Fibroblast of lung (primary cell): ENCODE measurements at places on chromosomes 6 and 20. TPM values are rescaled to one million over a fixed set of nuclear protein-coding genes. Genes with fewer than 3 reads are reported as not detected.

RBM24 gene
- total RNA-seq = 1.0 and 2.5 TPM in 2 replicates

DNA sequence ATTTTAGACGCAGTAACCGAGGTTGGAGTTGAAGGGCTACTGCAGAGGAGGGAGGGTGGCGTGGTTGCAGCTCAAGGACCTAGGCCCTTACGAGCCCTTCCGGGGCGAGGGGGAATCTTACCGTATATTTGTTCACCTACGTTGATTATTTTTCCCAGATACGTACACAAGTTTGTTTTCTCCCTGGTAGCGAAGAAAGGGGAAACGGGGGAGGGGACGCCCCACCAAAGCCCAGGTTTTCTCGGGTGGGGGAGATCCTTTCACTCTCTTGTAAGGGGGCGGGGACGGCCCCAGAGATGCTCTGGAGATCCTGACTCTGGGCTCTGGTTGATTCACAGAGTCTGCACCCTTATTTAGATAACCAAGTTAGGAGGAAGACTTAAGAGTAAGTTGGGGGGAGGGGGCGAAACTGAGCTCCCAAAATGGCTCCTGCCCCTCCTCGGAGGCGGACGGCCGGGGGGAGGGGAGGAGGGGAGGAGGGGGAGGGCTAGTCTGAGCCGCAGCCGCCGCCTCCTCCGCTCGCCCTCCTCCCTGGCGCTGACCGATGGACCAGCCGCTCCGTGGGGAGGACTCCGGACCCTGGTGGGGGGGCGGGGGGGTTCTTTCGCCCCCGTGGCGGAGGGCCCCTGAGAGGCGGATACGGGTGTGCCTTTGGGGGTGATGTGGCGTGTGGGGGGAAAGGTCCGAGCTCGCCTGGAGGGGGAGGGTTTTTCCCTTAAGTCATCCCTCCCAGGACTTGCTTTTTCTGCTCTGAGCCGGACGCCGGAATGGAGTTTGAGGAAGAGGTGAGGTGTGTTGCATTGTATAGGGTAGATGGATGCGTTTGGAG, 2.2 kb downstream of the BRD2 start:
- peak overlapping the region; percentile 85 for H3K4me3 ChIP-seq
- H3K36me3 ChIP-seq = peaks cover 17% of the 10 kb centered on the region
- peak; percentile 93 for DNase-seq
- peak overlapping the region; percentile 100 for H3K27ac ChIP-seq

DNA sequence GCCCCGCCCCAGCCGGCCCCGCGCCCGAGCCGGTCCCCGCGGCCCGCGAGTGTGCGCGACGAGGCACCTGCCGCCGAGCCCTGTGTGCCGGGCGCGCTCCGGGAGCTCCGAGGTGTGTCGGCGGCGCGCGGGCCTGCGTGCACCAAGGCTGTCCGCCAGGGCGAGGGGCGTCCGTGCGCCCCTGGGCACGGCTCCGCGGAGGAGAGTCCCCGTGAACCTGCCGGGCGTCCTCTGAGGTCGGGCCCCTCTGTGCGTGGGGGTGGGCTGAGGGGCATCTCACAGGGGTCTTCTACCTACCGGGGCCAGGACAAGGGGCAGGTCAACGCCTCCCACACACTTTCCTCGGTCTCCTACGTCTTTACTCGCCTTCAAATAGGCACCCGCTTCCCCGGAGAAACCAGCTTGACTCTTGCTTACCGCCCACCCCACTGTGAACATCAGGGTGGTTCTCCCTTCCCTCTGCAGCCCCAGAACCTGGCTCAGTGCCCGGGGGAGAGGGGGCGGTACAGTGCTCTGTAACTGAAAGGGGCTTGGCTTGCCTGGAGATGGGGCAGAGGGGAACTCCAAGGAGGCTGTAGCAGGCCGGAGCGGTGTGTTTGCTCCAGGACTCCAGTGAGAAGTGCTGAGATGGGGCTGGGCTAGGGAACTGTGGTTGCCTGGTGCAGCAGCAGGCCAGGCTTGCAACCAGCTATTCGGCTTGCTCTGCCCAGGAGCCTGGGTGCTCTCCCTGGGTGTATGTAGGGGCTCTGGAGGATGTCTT, at the start of gene SAMD10:
TSS of gene SAMD10 (minus strand) at position 86 of the 760 bp plus-strand sequence. CDS start 175 bp downstream, outside the sequence.
- peaks cover 14% of the 10 kb centered on the region for H3K4me1 ChIP-seq
- DNase-seq = peak; percentile 47
- H3K27ac ChIP-seq = peak within 1 kb of the TSS; percentile 83
- H3K36me3 ChIP-seq = peaks cover 3% of the 10 kb centered on the region
- H3K27me3 ChIP-seq = no peaks in the 10 kb centered on the region

IPCEF1 gene
- total RNA-seq = 0.26 and 0.33 TPM in 2 replicates

GRCh38 chr6:165662749-165663376, at the start of gene PDE10A:
Gene PDE10A, minus strand, starts transcription at chr6:165663241. Its CDS starts 430 bp downstream, at chr6:165662811.
- no peak within 1 kb of the TSS for H3K27ac ChIP-seq
- peak within 1 kb of the TSS; percentile 20 for H3K4me3 ChIP-seq
- no peaks in the 10 kb centered on the region for H3K36me3 ChIP-seq
- H3K4me1 ChIP-seq = no peaks in the 10 kb centered on the region
- peaks cover 11% of the 10 kb centered on the region for H3K27me3 ChIP-seq

GRCh38 chr20:59441306-59441705, 140.9 kb downstream of the EDN3 start:
- DNase-seq = no peak
- H3K4me3 ChIP-seq = no peak overlapping the region
- no peak overlapping the region for H3K27ac ChIP-seq
- H3K36me3 ChIP-seq = no peaks in the 10 kb centered on the region
- H3K4me1 ChIP-seq = no peaks in the 10 kb centered on the region

GRCh38 chr6:16511723-16512489, 249.4 kb downstream of the ATXN1 start:
- no peaks in the 10 kb centered on the region for H3K27me3 ChIP-seq
- no peak for DNase-seq
- no peaks in the 10 kb centered on the region for H3K36me3 ChIP-seq
- H3K4me3 ChIP-seq = no peak overlapping the region
- H3K27ac ChIP-seq = no peak overlapping the region
- peaks cover 3% of the 10 kb centered on the region for H3K4me1 ChIP-seq

DNA sequence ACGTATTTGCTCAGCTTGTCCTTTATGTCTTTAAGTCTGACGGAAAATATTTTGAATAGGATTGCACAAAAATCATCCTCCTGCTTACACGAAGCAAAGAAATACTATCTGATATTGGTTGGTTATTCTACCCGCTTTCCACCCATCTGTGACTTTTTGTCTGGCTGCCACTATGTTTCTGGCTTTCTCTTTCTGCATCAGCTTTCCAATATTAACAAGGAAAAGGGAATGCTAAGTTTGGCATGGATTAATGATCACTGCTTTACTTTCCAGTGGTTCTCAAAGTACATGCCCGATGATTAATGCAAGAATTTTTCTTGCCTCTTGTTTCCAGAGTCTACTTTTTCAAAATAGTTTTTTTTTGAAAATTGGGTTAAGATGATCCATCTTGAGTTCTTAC, 57.0 kb downstream of the RNF144B start:
- no peaks in the 10 kb centered on the region for H3K36me3 ChIP-seq
- no peak overlapping the region for H3K27ac ChIP-seq
- no peaks in the 10 kb centered on the region for H3K27me3 ChIP-seq
- no peak for DNase-seq

GRCh38 chr20:50820515-50821256, 25.8 kb downstream of the BCAS4 start:
- H3K27me3 ChIP-seq = no peaks in the 10 kb centered on the region
- DNase-seq = no peak
- H3K27ac ChIP-seq = no peak overlapping the region
- H3K36me3 ChIP-seq = no peaks in the 10 kb centered on the region
- H3K4me3 ChIP-seq = no peak overlapping the region

ID4 gene
- total RNA-seq = 0.83 and 3.1 TPM in 2 replicates

SLC17A1 gene
- not detected in 2 replicates for total RNA-seq

DZANK1 gene
- 0.77 and 0.83 TPM in 2 replicates for total RNA-seq

PRPH2 gene
- 5.1 and 8.6 TPM in 2 replicates for total RNA-seq

DNA sequence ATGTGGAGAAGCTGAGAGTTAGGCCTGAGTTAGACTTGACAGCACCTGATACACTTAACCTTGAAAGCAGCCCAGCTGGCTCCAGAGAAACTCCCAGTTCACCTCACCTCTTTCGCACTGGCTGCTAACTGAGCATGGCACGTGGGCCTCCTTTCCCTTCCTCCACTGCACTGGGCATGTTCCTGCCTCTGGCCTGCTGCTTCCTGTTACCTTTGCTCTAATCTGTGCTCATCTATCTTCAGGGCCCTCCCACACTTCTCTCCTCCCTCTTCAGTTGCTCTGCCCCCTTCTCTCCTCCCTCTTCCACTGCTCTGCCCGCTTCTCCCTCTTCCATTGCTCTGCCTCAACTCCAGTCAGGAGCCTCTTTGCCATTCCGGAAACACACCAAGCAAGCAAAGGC, 13.7 kb upstream of the UBE2V1 start:
- peak; percentile 45 for DNase-seq
- no peaks in the 10 kb centered on the region for H3K27me3 ChIP-seq
- peaks cover 33% of the 10 kb centered on the region for H3K36me3 ChIP-seq
- H3K4me1 ChIP-seq = peaks cover 20% of the 10 kb centered on the region
- H3K27ac ChIP-seq = no peak overlapping the region

DUSP15 gene
- not detected in 2 replicates for total RNA-seq

BIRC7 gene
- total RNA-seq = not detected in 2 replicates

LIME1 gene
- 1.5 and 3.5 TPM in 2 replicates for total RNA-seq

DNA sequence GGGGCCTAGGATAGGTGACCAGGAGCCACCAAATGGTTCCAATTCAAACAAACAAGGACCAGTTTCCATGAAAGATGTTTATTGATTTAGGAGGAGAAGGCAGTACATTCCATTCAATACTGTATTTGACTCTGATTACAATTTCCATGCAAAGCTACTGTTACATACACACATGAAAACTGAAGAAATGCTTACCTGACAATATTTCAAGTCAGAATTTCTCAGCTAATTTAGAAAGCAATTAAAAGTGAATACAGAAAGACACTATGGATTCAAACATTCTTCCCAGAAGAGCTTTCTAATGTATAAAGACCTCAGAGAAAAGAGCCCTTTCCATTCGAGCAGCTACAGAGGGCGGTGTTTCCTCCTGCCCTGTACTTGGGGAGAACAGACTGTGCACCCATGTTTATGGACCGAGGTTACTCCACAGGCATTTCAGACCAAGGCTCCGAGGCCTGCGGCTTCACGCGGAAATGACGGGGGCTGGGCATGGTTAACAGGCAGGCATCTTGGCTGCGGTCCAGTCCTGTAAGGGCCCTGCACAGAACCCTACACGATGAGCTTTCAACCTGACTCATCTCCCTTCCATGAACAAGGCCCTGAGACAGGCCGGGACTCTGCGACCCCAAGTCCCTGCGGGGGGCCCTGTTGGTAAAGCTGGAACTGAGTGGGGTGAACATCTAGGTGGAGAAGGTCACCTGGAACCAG, 25.7 kb upstream of the TCFL5 start:
- peak; percentile 94 for DNase-seq
- H3K27ac ChIP-seq = peak overlapping the region; percentile 34
- H3K4me1 ChIP-seq = peaks cover 15% of the 10 kb centered on the region
- no peaks in the 10 kb centered on the region for H3K27me3 ChIP-seq
- peaks cover 26% of the 10 kb centered on the region for H3K36me3 ChIP-seq
- no peak overlapping the region for H3K4me3 ChIP-seq

PMEPA1 gene
- 0.33 and 1.0 TPM in 2 replicates for total RNA-seq

DNA sequence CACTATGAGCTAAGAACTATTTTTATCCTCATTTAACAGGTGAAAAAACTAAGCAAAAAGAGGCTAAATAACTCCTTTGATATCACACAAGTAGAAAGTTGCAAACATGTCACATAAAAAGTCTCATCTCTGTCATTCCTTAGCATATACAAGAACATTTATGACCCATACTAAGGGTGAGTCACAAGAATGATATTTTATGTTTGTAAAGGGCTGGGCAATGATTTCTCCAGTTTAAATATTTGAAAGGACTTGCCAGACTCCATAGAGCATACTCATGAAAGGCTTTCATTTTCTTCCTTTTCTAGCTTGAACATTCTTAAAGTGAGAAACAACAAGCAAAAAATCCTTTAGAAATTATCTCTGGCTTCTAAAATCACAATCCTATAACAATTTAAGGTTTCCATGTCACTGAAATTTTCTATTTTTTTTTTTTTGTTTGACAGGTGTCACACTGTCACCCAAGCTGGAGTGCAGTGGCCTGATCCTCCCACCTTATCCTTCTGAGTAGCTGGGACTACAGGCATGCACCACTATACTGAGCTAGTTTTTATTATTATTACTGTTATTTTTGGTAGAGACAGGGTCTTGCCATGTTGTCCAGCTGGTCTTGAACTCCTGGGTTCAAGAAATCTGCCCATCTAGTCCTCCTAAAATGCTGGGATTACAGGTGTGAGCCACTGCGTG, 338.0 kb upstream of the KHDRBS2 start:
- H3K27me3 ChIP-seq = no peaks in the 10 kb centered on the region
- H3K27ac ChIP-seq = no peak overlapping the region
- H3K4me1 ChIP-seq = no peaks in the 10 kb centered on the region
- no peak for DNase-seq
- no peak overlapping the region for H3K4me3 ChIP-seq
- H3K36me3 ChIP-seq = no peaks in the 10 kb centered on the region

DNA sequence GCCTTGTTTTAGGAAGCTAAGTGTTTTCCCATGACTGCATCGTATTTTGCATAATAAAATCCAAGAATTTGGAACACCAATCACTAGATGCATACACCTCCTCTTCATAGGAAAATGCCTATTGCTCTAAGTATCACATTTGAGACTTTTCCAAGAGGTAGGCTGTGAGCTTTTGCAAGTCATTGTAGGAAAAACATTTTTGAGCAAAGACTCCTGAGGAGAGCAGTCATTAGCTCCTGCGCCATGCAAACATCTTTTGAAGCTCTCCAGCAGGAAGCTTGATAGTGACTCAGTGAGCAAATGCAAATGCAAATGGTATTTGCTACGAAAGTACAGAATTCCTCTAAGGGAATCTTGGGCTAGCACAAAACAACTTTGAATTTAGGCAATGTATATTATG, 750.4 kb downstream of the QKI start:
- no peak overlapping the region for H3K27ac ChIP-seq
- peak; percentile 59 for DNase-seq
- H3K36me3 ChIP-seq = no peaks in the 10 kb centered on the region
- H3K4me3 ChIP-seq = no peak overlapping the region

- no peaks in the 10 kb centered on the region for H3K4me1 ChIP-seq
- H3K36me3 ChIP-seq = no peaks in the 10 kb centered on the region
- H3K27me3 ChIP-seq = peaks cover 10% of the 10 kb centered on the region
- no peak for DNase-seq
- H3K27ac ChIP-seq = no peak overlapping the region
- no peak overlapping the region for H3K4me3 ChIP-seq
These were observed 20.5 kb upstream of the SIM1 start for GRCh38 chr6:100485268-100485667.

GRCh38 chr6:157806131-157806855, 16.8 kb upstream of the SNX9 start:
- no peaks in the 10 kb centered on the region for H3K36me3 ChIP-seq
- DNase-seq = no peak
- H3K27ac ChIP-seq = no peak overlapping the region
- no peak overlapping the region for H3K4me3 ChIP-seq
- H3K27me3 ChIP-seq = no peaks in the 10 kb centered on the region

- H3K4me1 ChIP-seq = peaks cover 4% of the 10 kb centered on the region
- peak; percentile 29 for DNase-seq
- H3K27me3 ChIP-seq = no peaks in the 10 kb centered on the region
- peak overlapping the region; percentile 81 for H3K4me3 ChIP-seq
- no peaks in the 10 kb centered on the region for H3K36me3 ChIP-seq
- H3K27ac ChIP-seq = peak overlapping the region; percentile 77
These were observed 4.1 kb upstream of the ZKSCAN8 start for GRCh38 chr6:28137505-28137981.
